Fibroblast of skin of abdomen (primary cell): ENCODE measurements at places on chromosomes 6 and 20.

DNA sequence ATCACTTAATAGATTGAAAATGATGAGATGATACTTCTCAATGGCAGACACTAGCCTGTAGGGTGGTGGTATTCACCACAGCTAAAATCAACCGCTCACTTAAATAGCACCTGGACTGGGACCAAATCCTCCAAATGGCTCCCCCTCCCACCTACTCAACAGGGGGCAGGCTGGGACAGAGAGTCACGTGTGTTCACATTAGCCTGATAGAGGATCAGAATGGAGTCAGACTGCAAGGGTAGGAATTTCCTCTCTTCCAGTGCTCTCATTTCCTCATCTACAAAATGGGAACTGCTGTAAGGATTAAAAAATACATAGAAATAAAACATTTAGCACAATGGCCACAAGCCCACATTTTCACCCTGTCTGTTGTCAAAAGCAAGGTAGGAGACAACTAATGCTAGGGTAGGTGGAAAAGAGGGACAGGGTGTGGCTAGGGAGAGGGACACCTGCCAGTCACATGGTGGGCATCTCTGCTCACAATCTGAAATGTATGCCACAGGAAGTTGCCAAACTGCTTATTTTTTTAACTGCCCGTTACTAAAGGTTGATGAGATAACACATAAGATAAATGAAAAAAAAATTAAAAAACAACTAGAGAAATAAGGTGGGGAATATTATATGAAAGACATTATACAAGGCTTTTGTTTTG lies 55.3 kb downstream of the BACH2 start:
- DNase-seq = no peak

DNA sequence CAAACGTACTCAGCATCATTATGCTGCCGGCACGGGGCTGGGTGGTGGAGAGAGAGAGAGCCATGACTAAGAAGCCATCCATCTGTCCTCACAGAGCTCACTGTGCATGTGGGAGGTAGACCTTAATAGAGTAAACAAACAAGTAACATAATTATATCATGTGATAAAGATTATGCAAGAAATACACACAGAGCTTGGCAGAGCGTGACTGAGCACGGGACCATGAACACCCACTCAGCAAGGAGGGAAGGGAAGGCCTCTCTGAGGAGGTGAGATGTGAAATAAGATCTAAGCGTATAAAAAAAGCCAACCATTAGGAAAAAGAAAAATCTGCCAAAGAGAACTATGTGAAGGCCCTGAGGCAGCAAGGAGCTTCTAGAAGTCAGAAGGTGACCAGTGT lies 207.5 kb downstream of the PTPRT start:
- no peak for DNase-seq

DNA sequence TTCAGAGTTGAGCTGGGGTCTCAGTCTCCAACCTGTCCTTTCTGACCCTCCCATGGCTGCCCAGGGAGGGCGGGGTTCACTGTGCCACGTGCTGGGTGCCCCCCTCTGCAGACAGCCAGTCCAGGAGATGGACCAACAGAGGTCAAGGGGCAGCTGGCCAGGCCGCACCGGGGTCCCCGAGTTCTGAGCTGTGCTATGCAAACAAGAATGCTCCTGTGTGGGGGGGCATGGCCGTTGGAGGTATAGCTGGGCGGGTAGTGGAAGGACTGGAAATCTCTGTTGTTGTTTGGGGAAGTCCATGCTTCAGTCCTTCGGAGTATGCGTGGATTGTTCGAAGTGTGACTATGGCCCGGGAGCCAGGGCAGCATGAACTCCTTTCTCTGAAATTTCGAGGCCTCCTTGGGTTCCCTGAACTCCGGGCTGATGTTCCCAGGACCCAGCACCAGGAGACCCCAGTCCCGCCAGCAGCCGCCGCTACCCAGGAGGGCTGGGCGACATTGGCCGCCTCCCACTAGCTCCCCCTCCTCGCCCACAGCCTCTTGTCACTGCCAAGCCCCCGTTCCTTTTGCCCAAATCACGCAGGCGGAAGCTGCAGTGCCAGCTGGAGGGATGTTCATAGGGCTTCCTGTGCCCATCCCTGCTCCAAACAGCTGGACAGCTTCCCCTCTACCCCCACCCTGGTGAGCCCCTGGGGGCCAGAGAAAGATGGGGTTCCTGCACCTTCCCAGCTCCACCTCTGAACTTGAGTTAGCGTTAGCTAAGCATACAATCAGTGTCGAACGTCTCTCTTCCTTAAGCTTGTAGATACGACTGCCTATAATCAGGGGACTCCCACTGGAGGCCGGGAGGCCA lies 126.6 kb downstream of the TAF4 start:
- DNase-seq = no peak

GRCh38 chr6:4157506-4157905 lies 22.1 kb upstream of the ECI2 start:
- no peak for DNase-seq
